ENCODE measurements at places on chromosomes 6 and 20.
A peak's percentile ranks its signal among the peaks of the same experiment; 100 is the strongest.

DNA sequence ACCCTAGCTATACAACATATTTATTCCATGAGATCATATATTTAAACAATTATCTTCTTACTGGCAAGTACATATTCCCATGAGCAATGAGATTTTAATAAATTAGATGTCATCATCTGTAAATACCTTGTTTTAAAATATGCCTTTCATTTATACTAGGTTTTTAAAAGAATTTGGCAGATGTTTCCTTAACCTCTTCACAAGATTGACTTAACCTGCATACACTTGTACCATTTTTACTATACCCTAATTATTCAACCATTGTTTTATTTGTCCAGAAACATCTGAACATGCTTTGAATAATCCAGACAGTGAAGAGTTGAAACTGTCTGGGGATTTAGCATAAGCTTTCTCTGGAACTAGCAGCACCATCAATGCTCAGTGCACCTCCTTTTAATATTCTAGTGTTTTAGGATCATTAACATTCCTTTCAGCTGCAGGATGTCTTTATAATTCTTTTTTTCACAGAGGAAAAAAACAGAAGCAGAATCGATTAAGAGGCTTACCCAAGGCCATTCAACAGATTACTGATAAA lies 188.0 kb upstream of the TENT5A start:
- no peak for DNase-seq

DNA sequence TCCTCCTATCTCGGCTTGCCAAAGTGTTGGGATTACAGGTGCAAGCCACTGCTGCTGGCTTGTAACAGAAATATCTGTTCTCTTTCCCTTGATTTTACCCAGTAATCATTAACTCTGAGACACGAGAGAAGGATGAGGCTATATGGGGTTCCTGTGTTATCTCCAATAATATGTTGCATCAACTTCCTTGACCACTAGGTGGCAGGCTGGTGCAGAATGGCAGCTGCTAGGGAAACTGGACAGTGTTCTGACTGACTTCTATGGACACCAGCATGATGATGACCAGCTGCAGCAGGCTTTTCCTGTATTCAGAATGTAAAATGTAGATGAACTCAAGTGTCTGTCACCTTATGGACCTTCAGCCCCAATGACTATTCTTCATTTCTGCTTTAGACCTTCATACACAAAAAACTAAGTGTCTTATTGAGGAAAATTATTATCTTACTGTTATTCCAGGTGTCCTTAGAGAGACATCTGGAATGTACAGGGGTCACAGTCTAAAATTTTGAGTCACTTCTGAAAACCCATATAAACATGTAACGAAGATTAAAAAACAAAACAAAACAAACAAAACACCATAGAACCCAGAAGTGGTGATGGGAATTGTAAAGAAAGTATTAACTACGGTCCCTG lies 20.4 kb upstream of the CD109 start:
- peak; percentile 38 for DNase-seq

DNA sequence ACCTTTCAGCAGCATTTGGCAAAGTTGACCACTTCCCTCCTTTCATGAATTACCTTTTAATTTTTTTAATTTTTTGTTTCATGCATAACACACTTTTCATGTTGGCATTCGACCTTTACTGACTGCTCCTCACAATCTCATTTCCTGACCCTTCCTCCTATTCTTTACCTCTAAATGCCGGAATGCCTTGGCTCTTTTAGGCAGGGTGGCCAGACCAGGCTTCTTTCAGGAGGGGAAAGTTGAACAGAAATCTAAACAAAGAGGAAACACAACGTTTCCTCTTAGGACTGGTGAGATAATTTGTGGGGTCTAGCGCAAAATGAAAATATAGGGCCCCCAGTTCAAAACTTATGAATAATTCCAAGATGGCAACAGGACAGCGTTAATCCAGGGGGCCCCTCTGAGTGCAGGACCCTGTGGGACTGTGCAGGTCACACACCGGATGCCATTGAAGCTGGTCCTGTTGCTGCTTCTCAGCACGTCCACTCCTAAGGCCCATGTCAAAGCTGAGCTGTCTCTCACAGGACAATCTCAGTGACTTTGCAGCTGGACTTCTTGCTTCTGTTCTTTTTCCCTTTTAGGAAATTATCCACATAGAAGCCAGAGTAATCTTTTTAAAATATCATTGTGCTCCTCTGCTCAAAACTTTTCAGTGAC lies 313.8 kb downstream of the HDGFL1 start:
- no peak for DNase-seq

GRCh38 chr6:108710551-108710950 lies 137.7 kb upstream of the ARMC2 start:
- no peak for DNase-seq

DNA sequence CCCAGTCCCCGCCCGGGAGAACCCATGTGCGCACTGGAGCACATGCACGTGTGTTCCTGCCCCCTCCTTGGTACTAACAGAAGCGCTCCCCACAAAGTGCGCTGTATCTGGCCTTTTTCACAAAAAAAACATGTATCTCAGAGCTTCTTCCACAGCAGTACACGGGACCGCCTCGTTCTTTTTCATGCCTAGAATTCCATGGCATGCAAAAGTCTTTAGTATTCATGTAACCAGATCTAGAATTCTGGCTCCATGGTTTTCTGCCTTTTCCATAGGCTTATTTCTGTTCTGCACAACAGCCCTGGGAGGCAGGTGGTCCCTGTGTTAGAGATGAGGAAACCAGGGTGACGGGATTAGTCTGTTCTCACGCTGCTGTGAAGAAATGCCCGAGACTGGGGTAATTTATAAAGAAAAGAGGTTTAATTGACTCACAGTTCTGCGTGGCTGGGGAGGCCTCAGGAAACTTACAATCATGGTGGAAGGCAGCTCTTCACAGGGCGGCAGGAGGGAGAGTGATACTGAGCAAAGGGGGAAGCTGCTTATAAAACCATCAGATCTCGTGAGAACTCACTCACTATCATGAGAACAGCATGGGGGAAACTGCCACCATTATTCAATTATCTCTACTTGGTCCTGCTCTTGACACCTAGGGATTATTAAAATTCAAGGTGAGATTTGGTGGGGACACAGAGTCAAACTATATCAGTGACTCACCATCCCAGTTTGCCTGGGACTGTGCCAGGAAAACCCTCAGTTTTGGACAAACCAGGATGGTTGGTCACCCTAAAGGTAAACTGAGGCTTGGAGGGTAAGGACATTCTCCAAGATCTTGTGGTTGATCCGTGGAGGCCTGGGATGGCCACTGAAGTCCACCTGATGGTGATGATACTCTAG lies 41.0 kb downstream of the C20orf203 start:
- DNase-seq, result no peak

- DNase-seq, result no peak
Measured at GRCh38 chr6:165732696-165733488, 69.9 kb upstream of the PDE10A start.

DNA sequence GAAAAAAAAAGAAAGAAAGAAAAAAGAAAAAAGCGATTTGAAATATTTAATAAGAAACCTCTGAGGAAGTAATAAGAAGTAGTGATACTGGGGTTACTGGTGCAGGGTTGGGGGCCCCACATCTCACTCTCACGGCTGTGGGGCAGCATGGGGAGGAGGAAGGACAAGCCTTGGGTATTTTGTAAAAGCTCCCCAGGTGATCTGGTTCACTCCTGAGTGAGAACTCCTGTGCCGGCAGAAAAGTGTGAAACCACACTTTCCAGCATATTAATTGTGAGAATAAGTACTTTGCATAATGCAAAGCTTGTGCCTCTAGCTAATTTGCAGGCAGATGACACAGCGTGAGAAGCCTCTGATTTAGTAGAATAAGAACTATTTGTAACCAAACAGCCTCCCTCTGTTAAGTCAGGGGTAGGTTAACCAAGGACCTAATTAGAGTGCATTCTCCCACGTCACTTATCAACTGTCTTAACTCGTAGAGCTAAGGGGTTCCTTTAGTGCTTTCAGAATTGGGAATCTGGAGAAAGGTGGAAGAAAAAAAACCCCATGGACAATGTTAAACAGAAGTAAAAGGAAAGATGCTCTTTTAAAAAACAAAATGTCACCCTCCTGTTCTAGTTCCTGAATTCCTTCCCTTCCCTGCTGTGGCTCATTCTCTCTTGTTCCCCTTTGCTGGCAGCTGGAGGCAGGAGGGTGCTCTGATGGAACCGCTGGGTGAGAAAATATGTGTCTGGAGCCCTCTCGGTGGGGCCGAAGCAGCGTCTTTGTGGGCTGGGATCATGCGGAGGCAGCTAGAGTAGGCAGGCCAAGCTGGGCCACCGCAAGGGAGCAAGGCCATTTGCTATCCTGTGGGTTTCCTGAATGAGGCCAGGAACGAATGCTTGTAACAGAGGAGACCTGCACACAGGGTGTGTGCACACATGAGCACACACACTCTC lies 108.7 kb downstream of the FYN start:
- no peak for DNase-seq

- no peak for DNase-seq
Measured at GRCh38 chr6:1250489-1251197, 61.3 kb upstream of the FOXQ1 start.

- no peak for DNase-seq
Measured at GRCh38 chr6:139256087-139256486, 35.7 kb downstream of the TXLNB start.

- DNase-seq, result no peak
Measured at GRCh38 chr20:4854561-4854901, 132.8 kb downstream of the PRND start.

GRCh38 chr20:47335251-47336128 lies 21.0 kb downstream of the ZMYND8 start:
- DNase-seq, result no peak

GRCh38 chr6:37491830-37492208 lies 7.9 kb downstream of the CCDC167 start:
- DNase-seq, result no peak

GRCh38 chr20:24489193-24489592 lies 19.8 kb downstream of the SYNDIG1 start:
- DNase-seq, result no peak

GRCh38 chr6:130681028-130681427 lies 146.2 kb upstream of the SMLR1 start:
- DNase-seq, result no peak

DNA sequence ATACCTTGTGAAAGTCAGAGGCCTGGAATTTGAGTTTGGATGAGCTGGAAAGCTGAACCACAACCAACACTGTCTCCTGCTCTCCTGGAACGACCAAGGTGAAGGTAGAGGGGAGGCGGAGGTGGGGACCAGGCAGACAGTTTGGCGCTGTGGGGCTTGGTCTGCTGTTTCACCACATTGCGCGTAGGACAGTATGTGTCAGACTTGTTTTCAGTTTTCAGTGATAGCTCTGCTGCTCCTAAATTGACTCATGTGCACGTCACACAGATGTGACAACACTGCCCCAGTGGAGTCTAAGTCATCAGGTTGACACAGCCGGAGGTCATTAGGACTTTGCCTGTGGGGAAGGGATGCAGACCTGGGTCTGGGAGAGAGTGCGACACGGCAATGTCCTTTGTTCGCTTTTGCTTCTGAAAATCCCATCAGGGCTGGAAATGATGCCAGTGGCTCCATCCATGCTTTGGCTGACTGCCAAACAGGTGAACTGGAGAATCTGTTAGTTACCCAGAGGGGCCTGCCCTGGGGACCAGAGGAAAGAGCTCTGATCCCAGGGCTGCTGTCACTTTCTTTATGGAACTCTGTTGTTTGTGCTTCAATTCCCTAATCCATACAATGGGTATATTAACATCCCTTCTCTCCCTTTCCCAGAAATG lies 255.5 kb downstream of the CDC5L start:
- peak; percentile 15 for DNase-seq

GRCh38 chr20:50579511-50579910 lies 69.3 kb downstream of the PTPN1 start:
- no peak for DNase-seq

- DNase-seq, result peak; percentile 97
Measured at GRCh38 chr6:45786355-45786781, 229.3 kb downstream of the CLIC5 start.

DNA sequence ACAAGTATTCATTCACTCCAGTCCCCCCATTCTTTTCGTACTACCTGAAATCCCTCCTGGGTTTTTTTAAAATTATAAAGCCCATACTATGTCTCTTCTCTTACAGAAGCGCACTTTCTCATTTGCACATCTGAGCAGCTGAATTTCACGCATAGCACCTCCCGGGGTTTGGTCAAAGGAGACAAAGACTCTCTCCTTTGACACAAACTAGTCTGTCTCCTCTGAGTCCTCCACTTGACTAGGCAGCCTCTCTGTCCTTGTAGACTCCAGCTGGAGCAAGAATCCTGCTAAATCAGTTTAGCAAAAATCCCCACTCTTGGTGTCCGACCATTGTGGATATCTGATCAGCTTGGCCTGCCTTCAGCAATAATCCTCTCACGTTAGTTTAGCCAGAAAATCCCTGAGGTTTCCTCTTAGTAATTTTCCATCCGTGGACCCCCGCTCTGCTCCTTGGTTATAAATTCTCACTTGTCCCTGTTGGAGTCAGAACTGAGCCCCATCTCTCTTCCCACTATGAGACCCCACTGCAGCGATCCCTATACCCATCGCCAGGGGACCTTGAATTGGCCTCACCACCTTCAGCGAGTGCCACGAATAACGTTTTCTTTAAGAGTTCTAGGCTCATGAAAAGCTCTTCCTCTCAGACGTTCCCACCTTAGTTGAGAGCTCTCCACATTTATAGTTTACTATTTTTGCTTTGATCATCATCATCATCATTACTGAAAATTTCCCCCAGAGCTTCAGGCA lies 29.0 kb downstream of the PDYN start:
- no peak for DNase-seq

- no peak for DNase-seq
Measured at GRCh38 chr6:41651246-41651961, 13.1 kb downstream of the MDFI start.

DNA sequence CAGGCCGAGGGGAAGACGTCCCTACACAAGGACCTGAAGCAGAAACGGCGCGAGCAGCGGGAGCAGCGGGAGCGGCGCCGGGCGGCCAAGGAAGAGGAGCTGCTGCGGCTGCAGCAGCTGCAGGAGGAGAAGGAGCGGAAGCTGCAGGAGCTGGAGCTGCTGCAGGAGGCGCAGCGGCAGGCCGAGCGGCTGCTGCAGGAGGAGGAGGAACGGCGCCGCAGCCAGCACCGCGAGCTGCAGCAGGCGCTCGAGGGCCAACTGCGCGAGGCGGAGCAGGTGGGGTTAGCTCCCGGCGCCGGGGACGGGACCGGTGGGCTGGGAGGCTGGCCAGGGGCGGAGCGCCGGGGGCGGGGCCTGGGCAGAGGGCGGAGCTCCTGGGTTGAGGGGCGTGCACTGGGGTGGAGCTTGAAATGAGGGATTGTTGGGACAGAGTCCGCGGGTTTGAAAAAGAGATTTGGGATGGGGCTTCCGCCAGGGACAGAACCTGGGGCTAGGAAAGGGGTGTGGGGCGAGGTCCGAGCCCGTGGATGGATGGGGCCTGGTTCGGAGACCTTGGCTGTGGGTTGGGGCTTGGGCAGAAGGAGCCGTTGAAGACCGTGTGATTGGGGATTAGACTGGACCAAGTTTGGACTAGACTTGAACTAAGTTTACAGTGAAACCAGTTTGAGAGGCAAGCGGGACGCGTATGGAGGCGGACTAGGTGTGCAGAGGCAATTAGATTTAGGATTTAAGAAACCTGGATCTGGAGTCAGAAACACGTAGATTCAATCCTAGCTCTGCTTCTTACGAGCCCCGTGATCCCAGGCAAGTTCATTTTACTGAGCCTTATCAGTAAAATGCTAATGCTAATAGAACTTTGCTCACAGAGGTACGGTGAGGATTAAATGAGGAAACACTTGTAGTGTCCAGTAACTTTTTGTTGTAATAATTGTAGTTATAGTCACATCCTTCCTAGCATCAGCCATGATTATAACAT lies 20.9 kb downstream of the DEF6 start:
- peak; percentile 70 for DNase-seq

GRCh38 chr6:149306967-149307366 lies 10.5 kb upstream of the TAB2 start:
- no peak for DNase-seq
